ENCODE measurements at places on chromosomes 7 and 10.

- no peak for DNase-seq
Observed at GRCh38 chr10:69869291-69869961, 67.7 kb downstream of the COL13A1 start.

DNA sequence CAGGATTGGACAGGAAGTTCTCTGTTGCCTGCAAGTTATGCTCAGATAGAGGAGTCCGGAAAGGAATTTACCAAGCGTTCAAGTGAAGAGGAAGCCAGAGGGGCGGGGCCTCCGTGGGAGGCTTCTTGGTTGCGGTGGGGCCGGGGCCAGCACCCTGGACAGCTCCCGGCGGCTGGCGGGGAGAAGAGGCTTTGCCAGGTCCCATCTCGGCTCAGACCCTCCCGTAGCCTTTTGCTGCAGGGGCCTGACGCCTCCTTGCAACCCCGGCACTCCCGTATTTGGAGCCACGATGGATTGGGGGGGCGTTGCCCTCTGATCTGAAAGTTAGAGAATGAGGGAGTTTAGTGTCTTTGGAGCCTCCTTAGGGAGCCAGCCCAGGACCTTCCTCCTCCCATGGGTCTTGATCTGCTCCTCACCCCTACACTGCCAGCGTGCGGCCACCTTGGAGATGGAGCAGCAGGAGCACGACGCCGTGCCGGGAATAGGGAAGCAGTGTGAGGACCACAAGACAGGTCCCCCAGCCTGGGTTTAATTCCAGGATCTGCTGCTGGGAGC, 3.1 kb upstream of the SLC18A3 start:
- DNase-seq = peak; percentile 53

DNA sequence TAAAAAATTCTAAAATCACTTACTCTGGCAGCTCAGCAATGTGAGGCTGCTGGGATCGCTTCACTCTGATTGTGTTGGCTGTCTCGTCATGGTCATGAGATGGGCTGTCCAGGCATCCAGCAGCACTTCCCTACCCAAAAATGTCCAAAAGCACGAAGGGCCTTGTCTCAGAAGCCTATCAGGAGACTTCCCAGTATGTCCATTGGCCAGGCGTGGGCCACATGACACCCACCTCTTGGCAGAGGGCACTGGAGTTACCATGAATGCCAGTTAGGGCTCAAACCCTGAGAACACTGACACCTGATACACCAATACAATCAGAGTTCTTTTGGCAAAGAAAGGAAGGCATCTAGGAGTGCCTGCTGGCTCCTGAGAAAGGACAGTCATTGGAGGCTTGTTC, 27.0 kb upstream of the GLI3 start:
- no peak for DNase-seq

- DNase-seq = no peak
Observed at GRCh38 chr7:17123020-17123419, 175.4 kb upstream of the AHR start.

DNA sequence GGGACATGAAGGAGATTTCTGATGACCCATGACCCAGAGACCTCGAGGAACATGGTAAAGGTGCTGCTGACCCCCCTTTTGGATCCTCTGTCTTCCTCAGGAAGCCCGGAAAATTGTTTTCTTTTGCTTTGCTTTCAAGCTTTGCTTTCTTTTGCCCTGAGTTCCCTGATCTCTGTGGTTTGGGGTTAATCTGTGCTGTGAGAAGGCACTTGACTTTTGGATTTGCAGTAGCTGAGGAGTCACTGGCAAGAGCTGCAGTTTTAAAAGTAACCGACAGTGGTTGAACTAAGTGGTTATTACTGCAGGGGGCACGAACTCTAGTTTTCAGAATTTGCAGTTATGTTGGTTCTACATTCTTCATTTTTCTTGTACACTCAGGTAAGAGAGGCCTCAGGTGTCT, 53.0 kb downstream of the PDZD8 start:
- DNase-seq = no peak

Measured in stimulated activated CD8-positive, alpha-beta memory T cell treated with anti-CD3 and anti-CD28 coated beads, Interleukin-2, amount 100 ng/mL, for 48 hours (primary cell).